ENCODE measurements at places on chromosomes 3 and 15.
A peak's percentile ranks its signal among the peaks of the same experiment; 100 is the strongest.

- DNase-seq: no peak
Measured at GRCh38 chr15:48695088-48695826, 49.7 kb upstream of the FBN1 start.

DNA sequence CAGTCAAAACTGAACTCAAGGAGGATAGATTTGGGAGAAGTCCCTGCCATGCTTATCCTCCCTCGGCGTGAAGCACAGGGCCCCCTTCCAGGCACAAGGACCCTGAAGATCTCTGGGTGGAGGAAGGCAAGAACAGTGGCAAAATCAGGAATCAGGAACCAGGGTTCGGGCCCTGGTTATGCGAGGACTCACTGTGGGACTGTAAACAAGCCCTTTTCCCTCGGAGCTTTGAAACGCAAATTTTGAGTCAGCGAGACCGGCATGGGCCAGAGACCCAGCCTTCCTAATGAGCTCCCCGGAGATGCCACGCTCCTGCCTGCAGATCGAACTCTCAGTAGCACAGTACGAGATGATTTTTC is 70.1 kb downstream of the SLC12A8 start:
- no peak for DNase-seq

DNA sequence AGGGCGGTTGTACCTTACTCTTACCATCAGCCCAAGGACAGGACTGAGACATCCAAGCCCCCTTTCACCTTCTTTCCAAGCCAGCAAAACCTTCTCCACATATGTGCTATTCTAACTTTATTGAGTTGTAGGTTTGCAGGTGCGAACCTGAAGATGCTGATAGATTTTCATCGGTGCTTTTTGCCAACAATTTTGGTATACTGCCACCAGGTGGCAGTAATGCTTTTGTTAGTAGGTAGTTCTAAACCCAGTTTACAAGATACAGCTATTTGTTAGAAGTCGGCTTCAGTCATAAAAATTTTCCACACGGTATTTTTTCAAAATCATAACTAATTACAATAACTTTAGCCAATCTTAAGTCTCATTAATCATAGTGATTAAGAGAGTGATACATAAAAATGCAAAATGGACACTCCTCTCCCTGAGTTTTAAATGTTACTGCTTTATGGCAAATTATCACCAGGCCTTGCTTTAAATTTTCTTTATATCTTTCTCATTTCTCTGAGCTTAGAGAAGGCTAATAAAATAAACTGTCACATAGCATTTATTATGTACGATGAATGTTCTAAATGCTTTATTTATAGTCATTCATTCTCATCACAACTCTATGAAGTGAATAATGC is 636 bp downstream of the TBC1D21 start:
- DNase-seq: peak; percentile 32

DNA sequence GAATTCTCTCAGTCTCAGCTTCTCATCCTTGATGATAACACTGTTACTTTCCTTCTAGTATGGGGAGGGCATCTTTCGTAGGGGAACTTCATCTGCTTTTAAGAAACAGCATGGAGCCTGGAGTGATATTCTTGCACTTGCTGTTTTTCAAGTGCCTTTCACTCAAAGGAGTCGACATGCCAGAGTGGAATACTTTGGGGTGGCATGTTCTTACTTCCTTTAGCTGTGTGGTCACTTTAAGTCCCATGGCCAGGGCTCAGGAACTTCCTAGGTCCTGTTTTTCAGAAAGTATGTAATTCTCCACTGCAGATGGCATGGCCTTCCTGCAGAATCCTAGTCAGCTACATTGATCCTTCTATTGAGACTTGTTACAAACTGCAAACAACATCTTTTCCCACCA is 28.1 kb upstream of the CDCP1 start:
- no peak for DNase-seq

GRCh38 chr3:33644582-33644981 is 73.5 kb downstream of the CLASP2 start:
- DNase-seq: no peak

- peak; percentile 91 for DNase-seq
Measured at GRCh38 chr3:99484871-99485270, 153.5 kb upstream of the COL8A1 start.

- DNase-seq: no peak
Measured at GRCh38 chr3:50359760-50360110, 414 bp upstream of the TMEM115 start.

GRCh38 chr15:72285927-72286516 is 13.7 kb upstream of the PARP6 start:
- peak; percentile 23 for DNase-seq

DNA sequence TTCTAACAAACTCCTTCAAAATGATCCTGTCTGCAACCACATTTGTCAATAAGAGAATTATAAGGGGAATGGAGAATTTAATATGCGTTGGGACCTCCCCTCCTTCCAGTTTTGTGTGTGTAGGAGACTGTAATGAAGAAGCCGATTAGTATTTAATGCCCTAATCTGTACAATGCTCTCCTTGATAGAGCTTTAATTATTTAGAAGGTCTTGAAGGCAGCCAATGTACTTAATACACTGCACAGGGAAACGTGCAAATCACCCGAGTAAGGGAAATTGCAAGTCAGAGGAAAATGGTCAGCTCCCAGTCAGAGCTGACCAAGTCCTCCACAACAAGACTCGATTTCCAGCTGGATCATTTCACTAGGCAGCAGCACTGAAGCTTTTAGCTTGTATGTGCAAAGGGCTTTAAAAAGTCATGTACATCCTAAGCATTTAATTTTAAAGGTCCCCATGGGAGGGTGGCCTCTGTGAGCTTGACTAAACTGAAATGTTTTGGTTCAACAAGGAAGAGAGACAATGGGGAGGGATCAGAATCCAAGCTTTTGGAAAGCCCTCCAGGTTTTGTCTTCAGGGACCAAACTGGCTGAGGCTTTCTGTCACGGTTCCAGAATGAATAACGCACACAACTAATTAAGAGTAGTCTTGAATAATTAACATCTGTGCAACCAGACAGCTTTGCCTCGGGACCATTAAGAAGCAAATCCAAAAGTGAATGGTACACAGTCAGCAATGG is 159.8 kb upstream of the MITF start:
- no peak for DNase-seq

- DNase-seq: no peak
Measured at GRCh38 chr3:66037330-66037985, 1.3 kb downstream of the MAGI1 start.

- DNase-seq: no peak
Measured at GRCh38 chr3:168285506-168285905, 189.8 kb upstream of the GOLIM4 start.

- DNase-seq: peak; percentile 21
Measured at GRCh38 chr3:39809181-39809994, at the start of gene MYRIP. Gene MYRIP, plus strand, starts transcription at chr3:39809609. Its CDS starts 91,208 bp downstream, at chr3:39900817.

DNA sequence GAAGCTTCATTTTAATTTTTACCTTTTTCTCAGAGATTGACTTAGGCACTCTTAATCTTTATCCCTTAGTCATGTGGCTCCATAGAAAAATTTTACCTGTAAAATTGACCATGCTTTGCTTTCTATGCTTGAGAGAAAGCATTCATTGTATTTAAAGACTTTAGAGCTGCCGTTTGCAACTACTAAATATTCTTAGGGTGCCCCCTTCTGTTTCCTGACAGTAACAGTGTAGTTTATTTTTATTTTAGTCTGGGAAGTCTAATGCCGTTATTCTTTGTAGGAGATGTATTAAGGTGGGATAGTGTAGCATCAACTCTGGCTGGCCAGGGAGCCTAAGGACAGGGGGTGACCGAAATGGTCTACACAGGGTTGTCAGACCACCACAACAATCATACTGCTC is 84.5 kb upstream of the SYNPR start:
- DNase-seq: no peak

- DNase-seq: no peak
Measured at GRCh38 chr15:31458596-31459399, 132.2 kb downstream of the KLF13 start.

DNA sequence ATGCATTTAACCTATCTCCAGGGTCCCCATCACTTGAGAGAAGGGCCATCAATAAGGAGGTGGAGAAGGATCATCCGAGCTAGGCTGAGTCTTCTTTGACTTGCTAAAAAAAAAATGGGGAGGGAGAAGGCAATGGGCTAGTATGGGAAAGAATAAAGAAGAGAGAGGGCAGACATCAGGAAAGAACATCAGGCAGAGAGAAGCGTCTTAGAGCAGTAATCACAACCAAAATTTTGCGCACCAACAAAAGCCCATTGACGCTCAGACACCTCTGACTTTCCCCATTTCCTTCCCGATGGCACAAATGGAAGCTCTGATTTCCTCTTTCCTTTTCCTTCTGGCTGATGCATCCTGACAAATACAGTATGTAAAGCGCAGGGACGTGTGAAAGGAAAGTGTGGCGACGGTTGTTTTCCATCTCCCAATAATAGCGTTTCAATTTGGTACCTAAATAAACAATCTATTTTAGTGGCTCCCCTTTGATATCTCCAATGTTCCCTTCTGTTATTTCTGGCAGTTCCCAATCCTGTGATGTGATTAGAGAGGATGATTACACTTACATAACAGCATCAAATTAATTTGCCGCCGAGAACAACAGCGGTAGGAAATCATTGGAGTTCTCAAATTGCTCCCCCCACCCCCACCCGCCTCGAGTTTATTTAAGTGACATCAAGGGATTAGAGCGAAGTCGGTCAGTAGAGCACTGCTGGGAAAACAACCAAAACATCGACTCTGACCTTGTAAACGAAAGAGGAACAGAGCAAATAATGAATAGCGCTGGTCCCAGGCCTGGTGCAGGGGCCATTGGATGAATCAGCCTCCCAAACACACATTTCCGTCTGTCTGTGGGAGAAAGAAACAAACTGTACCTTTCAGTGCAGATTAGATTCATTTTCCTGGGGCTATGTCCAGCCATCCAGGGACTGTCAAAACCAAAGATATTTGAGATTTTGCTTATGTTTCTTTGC is 273.3 kb upstream of the ICE2 start:
- DNase-seq: peak; percentile 73

GRCh38 chr15:84699538-84700191 is 16.3 kb downstream of the SEC11A start:
- DNase-seq: peak; percentile 28

DNA sequence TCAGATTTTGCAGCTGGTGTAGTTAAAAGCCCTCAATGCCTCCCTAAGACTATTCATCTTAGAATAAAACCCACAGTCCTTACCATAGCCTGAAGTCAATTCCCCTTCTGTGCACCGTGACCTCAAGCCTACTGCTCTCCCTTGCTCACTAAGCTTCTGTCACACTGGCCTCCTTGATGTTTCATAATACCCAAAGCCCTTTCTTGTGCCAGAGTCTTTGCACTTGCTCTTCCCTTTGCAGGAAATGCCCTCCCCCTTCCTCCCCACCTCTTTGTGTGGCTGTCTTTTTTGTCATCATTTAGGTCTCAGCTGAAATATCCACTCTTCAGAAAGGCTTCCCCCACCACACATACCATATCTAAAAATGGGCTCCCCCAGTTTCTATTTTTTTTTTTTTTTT is 4.2 kb upstream of the PLEKHO2 start:
- peak; percentile 96 for DNase-seq

DNA sequence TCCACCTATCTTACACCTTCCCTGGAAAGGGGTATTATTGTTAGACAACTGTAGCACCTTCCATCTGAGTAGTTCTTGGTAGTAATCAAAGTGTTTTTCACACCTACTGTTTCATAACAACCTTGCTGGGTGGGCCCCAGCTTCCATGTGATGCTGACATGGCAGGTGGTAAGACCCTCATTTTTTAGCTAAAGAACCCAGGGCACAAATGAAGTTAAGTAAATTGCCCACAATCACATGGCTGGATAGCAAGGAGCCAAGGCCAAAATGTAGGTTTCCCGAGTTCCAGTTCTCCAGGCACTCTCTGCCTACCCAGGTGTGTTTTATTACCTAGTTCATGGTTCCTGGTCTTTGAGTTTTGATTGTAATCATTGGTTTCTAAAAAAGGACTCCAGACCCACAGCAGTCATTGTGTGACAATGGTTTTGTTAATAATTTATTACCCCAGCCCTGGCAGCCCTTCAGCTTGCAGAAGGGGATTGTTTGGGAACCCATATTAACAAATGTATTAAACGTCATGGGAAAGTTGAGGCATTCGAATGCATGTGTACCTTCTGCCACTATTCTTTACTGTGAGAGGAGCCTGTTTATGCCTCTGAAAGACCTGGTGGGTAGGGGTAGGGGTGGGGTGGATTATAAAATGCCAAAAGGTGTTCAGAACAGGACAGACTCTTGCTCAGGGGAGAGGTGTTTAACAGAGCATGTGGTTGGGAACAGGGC is 222.2 kb upstream of the BHLHE40 start:
- DNase-seq: no peak

- DNase-seq: peak; percentile 15
Measured at GRCh38 chr15:86650094-86650493, 570.4 kb downstream of the AGBL1 start.

DNA sequence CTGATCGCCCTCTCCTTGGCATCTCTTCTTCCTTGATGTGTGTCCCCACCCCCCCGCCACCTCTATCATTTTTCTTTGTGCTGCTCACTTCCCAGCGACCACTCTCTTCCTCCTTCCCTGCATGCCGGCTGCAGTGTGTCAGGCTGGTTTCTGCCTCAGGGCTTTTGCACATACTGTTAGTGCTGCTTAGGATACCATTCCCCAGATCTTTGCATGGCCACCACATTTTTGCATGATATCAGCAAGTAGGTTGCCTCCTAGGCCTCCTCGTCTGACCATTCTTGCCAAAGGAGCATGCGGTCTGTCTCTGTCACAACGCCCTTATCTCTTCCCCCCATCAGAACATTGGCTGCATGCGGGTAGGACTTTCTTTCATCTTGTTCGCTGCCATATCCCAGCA is 12.5 kb downstream of the FBLN2 start:
- DNase-seq: no peak

DNA sequence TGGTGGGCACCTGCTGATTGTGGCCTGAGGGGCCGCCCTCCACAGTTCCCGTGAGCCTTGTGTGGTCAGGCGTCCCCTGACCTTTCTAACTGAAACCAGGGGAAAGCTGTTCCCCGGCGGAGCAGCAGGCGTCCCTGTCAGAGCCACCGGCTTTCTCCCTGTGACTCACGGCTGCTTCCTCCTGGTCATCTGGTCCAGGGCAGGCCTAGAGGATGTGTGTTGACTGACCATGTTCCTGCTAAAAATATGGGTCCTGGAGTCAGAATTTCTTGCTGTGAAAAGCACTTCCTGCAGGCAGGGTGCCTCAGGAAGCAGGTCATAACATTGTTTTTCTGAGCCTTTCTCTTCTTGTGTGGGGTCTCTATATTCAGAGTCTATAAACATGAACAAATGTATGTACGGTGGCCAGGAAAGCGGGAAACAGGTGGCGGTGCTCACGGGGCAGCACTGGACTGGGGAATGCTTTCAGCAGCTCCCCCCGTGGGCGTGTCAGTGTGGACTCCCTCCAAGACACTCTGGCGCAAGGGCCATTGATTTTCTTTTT is 38.4 kb upstream of the CGNL1 start:
- DNase-seq: no peak

DNA sequence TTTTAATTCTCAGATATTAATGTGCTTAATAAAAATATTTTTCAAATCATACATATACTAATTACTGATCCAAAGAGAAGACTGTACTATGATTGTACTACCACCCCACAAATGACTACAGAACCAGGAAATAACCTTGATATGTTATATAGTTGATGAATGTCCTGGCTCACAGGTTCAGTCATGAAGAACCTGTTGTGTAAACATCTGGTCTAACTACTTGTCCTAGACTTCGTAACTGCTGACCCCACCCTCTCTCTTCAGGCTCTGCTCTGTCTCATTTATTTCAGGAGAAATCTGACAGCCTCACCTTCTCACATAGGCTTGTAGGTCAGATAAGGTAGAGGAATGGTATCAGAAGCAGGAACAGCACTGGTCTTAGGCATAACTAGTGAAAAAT is 14.7 kb upstream of the CSTA start:
- no peak for DNase-seq

All from MV-4-11 (cell line).